CD4-positive, alpha-beta T cell treated with Interleukin-12 subunit alpha and Interleukin-12 subunit beta, for 1 hour (primary cell): ENCODE measurements at places on chromosomes 3 and 15.

DNA sequence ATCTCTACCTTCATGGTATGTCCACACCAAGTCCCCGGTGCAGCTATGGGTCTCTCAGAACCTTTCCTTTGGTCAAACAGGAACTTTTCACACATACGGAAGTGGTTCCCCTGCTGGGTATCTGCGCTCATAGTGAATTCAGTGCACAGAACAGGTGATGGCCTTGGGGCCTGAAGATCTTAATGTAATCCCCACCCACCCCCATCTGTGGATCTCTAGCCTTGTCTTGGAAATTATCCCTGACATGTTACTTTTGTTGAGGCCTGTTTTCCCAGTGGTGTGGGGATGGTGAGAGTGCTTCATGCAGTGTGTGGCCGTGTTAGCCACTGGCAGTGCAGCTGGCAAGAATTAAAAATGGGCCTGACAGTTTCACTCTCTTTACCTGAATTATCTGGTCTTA lies 71.9 kb upstream of the MYZAP start:
- no peak for DNase-seq

- no peak for DNase-seq
Measured at GRCh38 chr3:142981108-142981507, 17.6 kb upstream of the PAQR9 start.

DNA sequence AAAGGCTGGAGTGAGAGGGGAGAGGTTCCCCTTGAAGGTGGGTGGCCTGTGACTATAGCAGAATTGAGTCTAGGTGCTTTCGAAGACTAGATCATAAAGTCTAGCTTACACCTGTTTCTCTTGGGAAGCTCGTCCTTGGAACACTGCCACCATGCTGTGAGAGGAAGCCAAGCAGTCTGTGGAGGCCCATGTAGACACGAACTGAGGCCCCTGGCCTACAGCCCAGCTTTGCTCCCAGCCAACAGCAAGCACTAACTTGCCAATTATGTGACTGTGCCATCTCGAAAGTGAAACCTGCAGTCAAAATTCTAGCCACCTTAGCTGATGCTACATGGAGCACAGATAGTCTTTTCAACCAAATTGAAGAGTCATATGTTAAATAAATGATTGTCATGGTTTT lies 190.5 kb upstream of the NECTIN3 start:
- peak; percentile 2 for DNase-seq

- DNase-seq: no peak
Measured at GRCh38 chr3:182732232-182733015, 60.9 kb upstream of the ATP11B start.

GRCh38 chr15:46442184-46442583 lies 807.4 kb downstream of the SQOR start:
- no peak for DNase-seq

- no peak for DNase-seq
Measured at GRCh38 chr15:72584006-72584405, 70.5 kb upstream of the GOLGA6B start.

GRCh38 chr3:37115446-37115845 lies 58.9 kb downstream of the LRRFIP2 start:
- DNase-seq: no peak

DNA sequence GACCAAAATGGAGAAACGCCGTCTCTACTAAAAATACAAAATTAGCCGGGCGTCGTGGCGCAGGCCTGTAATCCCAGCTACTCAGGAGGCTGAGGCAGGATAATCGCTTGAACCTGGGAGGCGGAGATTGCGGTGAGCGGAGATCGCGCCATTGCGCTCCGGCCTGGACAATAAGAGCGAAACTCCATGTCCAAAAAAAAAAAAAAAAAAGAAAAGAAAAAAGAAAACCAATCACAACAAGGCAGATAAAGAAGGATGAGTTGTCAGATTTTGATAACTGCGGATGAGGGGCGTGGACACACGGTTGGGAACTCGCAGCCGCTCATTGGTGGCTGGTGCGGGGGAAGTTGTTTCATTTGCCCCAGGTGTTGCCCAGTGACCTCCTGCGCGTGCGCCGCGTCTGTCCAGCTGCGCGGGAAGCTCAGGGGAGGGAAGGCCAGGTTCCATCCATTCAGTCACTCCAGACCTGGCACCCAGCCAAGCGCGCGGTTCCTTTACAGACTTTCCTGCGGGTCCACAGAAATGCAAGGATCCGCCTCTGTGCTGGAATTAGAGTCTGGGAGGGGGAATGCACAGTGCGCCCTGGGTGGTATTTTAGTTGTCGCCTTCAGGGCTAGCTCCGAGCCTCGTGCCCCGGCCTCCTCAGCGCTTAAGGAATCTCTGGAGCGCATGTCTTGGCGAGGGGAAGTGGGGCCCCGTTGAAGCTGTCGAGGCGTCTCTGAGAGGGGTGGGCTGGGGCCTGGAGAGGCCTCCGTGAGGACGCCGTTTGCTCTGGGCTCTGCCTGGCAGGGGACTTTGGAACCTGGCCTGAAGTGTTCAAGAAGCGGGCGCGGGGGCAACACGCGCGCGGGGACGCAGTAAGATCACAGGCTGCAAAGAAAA lies 708 bp upstream of the GCHFR start:
- DNase-seq: peak; percentile 41

GRCh38 chr3:154656486-154656885 lies 226.5 kb upstream of the GPR149 start:
- DNase-seq: no peak

GRCh38 chr3:165837058-165837525 lies at the start of gene BCHE:
TSS of gene BCHE (minus strand) at chr3:165837423. CDS start at chr3:165831033, 6,390 bp downstream.
- DNase-seq: no peak

GRCh38 chr15:70266412-70267121 lies 168.8 kb upstream of the TLE3 start:
- peak; percentile 39 for DNase-seq

DNA sequence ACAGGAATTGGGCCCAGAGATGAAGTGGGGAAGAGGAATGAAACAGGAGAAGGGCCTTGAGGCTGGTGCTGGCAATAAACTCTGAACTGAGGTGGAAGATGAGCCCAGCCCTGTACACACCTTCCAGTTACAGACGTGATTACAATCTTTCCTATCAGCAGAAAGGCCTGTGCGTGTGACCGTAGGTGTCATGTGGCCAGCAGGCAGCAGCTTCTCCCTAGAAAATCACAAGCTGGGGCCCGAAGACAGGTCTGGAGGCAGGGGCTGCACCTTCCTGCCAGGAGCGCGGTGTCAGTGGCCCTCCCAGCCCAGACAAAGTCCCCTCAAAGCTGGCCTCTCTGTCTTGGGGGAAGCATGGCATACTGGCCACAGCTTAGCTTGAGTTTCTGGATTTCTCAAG lies 16.7 kb upstream of the PIGZ start:
- no peak for DNase-seq

GRCh38 chr3:46089237-46090011 lies 62.1 kb upstream of the XCR1 start:
- peak; percentile 28 for DNase-seq

DNA sequence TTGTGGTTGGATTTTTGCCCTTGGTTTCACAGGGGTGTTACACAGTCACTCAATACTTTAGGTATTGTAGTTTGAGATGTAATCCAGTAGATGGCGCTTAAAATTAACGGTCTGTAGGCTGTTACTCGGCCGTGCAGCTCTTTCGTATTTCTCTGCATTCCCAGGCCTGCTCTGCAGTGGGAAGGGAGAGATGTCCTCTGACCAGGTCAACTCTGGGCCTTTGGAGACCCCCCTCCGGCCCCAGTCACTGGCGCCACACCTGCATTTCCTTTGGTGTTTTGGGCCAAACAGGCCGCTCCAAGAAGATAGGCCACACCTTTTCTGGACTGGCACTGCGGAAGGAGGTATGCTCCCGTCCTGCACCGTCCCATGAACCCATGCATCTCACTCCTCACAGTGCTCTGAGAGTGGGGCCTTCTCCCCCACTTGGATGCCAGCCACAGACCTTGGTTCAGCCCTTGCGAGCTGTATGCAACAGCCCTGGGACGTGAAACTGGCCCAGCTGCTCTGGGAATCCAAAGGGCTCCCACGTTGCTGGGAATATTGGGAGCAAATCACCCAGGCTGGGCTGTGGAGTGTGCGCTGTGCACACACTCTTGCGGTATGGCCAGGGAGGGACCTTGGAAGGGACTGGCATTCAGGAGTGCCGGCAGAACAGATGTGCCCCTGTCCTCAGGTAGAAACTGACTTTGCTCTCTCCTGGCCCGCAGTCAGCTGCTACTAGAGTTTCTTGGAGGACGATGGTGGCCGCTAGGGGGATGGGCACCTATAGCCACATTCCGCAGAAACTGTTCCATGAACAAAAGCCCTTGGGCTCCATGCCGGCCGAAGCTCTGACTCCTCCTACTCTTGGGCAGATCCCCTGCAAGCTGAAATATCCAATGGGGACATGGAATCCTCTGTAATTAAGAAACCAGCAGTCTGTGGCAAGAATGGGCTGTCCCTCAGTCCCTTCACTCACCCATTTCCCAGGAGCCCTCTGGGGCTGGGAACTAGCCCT lies 410.5 kb upstream of the CADM2 start:
- DNase-seq: no peak

- no peak for DNase-seq
Measured at GRCh38 chr3:135452881-135453280, 512.6 kb upstream of the PPP2R3A start.

DNA sequence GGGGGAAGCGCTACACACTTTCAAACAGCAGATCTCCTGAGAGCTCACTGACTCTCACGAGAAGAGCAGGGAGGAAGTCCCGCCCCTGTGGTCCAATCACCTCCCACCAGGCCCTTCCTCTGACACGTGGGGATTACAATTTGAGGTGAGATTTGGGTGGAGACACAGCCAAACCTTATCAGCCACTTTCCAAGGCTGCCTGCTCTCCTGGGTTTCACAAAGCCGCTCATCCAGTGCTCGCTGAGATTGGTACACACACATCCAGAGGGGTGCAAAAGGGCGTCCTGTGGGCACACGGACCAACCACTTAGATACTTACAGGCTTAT lies 23.1 kb downstream of the XXYLT1 start:
- no peak for DNase-seq

DNA sequence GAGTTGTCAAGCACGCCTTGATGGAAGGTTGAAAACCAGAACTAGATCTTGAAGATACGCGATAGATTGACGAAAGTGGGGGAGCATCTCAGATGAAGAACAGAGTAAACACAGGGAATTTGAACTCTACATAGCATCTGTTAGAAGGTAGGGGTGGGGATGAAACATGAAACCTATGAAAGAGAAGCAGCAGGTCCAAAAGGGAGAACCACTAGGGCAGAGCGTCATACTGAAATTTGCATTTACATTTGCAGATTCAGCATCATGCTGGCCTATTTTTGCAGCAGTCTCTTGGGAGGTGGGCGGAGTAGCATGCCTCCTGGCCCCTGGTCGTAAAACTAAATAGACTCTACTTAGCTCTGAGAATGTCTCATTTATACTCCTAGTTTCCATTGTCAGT lies 46.1 kb upstream of the RASGRP1 start:
- no peak for DNase-seq

DNA sequence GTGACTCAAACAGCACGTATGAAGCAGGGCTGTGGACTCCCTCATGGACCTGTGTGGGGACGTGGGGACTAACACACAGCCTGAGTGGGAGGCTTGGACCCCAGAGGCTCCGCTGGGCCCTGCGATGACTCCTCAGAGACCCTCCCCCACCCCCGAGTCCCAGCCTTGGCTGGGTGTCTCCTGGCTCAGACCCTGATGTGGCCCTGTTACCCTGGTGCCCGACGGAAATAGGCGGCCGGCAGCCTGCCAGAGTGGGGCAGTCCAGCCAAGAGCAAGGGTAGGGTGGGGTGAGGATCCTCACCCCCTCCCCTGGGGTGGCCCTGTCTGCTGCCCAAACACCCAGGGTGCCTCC lies 15.3 kb downstream of the TNK2 start:
- no peak for DNase-seq

GRCh38 chr3:17333893-17334292 lies 408.5 kb downstream of the TBC1D5 start:
- DNase-seq: no peak

GRCh38 chr3:185630182-185630622 lies 44.1 kb downstream of the SENP2 start:
- no peak for DNase-seq

GRCh38 chr15:79519628-79520027 lies 87.5 kb downstream of the MINAR1 start:
- DNase-seq: no peak

DNA sequence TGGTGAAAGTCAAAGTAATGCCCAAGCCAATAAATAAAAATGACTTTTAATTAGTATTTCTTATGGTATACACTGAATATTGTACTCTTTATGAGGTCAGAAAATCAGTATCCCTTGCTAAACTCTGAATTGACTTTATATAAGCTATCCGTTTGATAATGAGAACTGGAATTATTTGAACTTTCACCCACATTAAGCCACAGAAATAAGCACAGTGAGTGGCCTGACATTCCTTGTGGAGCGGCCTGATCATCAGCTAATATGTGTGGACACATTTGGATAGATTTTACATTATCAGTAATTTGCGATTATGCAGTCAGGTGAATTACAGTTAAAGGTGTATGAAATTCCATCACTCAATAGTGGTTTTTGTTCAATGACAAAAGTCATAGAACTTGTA lies 136.0 kb upstream of the CBLB start:
- DNase-seq: no peak

DNA sequence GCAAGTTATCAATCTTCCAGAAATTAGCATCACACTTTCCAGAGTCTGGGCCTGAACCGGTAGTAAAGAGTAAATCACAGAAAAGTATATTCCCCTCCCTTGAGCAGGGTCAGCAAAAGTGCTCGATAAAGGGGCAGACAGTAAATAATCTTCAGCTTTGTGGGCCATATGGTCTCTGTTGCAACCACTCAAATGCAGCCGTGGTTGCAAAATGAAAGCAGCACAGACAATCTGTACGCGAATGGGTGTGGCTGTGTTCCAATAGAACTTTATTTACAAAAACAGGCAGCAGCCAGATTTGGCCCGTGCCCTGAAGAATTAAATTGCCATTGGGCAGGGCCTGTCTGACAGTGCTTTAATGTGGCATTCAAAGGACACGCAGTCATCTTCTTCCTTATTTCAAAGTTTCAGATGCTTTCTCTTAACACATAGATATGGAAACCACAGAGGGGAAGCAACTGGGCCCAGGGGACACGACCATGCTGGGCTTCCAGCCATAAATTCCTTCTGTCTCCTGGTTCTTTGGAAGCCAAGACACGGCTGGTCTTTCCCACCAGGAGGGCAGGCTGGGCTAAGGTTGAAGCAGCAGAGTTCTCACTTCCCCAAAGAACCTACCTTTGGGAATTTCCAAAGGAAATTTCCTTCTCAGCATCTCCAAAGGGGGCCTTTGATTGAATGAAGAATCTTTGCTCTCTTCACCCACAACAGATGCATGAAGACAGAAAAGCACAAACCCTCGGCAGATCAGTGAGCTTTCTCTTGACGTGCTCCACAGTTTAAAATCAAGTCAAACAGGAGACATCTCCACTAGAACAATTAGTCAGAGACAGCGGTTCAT lies 489.8 kb upstream of the PROK2 start:
- peak; percentile 39 for DNase-seq

GRCh38 chr3:120646771-120647432 lies 35.1 kb downstream of the HGD start:
- no peak for DNase-seq
